ENCODE measurements at places on chromosomes 2 and 18.

DNA sequence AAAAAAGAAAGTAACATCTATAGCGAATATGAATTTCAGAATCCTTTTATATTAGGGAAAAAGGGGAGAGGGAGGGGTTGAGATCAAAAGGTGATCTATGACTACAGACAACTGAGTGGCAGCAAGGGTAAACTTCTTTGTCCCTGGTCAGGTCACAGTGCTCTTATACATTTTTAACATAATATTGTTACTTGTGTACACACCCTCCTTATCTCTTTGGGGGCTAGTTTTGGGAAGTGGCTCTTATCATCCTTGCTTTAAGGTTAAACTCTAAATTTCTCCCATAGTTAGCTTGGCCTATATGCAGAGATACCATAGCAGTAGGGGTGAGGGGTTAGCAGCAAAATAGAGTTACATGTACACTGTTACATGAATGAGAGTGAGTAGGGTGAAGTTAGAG, 31.6 kb upstream of the ATG16L1 start:
- DNase-seq, result no peak
- no peak overlapping the region for H3K4me3 ChIP-seq
- H3K4me1 ChIP-seq, result no peaks in the 10 kb centered on the region
- H3K27ac ChIP-seq, result no peak overlapping the region
- H3K36me3 ChIP-seq, result no peaks in the 10 kb centered on the region

DNA sequence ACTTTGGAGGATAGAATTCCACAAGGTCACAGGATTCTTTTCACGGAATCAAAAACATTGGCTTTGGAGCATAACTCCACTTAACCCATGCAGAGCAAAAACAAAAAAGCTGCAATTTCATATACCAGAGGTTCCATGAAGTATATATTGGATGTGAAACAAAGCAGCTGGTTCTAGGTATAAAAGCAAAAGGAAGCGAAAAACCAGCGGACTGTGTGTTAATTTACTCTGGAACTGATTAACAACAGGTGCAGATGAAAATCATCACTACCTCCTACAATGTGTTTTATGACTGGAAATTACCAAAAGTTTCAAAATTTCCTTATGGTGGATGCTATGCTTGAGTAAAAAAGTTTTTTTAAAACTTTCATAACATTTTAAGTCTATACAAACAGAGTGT, 54.4 kb upstream of the LINC00305 start:
- no peak overlapping the region for H3K27ac ChIP-seq
- no peak for DNase-seq
- H3K4me1 ChIP-seq, result no peaks in the 10 kb centered on the region
- H3K36me3 ChIP-seq, result no peaks in the 10 kb centered on the region
- H3K4me3 ChIP-seq, result no peak overlapping the region

DNA sequence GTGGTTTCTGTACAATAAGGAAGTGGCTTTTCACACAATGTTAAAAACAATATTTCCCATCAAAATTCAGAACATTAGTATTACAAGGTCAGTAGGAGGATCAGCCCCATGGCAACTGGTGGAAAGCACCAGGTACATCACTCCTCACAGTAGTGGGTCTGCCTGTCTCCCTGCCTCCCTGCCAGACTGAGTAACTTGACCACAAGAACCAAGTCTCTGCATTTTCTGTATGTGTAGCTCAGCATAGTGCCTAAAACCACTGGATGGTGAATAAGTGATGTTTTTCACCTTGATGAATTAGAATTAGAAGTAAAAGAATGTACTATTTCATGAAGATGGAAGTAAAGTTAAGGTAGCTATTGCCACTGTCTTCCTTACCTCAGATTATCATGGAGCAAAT, 4.1 kb upstream of the WDR7 start:
- DNase-seq, result no peak
- no peaks in the 10 kb centered on the region for H3K27me3 ChIP-seq
- H3K27ac ChIP-seq, result no peak overlapping the region
- no peak overlapping the region for H3K4me3 ChIP-seq
- no peaks in the 10 kb centered on the region for H3K4me1 ChIP-seq
- no peaks in the 10 kb centered on the region for H3K36me3 ChIP-seq

GRCh38 chr2:230627806-230628724, 84.6 kb upstream of the CAB39 start:
- no peak overlapping the region for H3K4me3 ChIP-seq
- no peaks in the 10 kb centered on the region for H3K27me3 ChIP-seq
- no peak overlapping the region for H3K27ac ChIP-seq

- H3K27me3 ChIP-seq, result no peaks in the 10 kb centered on the region
- H3K4me1 ChIP-seq, result no peaks in the 10 kb centered on the region
- no peaks in the 10 kb centered on the region for H3K36me3 ChIP-seq
- H3K4me3 ChIP-seq, result no peak overlapping the region
These were observed 207.0 kb downstream of the CYP26B1 start for GRCh38 chr2:71940695-71941094.
